ENCODE measurements at places on chromosomes 13 and 19. TPM values are rescaled to one million over a fixed set of nuclear protein-coding genes. Genes with fewer than 3 reads are reported as not detected.

GRCh38 chr19:46488551-46488950 lies 7.1 kb downstream of the PNMA8B start:
- peaks cover 1% of the 10 kb centered on the region for H3K27me3 ChIP-seq
- H3K36me3 ChIP-seq: no peaks in the 10 kb centered on the region
- no peak overlapping the region for H3K4me3 ChIP-seq
- H3K27ac ChIP-seq: no peak overlapping the region
- H3K4me1 ChIP-seq: no peaks in the 10 kb centered on the region
- DNase-seq: no peak

- peaks cover 3% of the 10 kb centered on the region for H3K27me3 ChIP-seq
- H3K4me1 ChIP-seq: no peaks in the 10 kb centered on the region
Measured at GRCh38 chr13:20373861-20374260, 141.7 kb upstream of the GJB6 start.

Gene KLF5
- 80.1 TPM for total RNA-seq

Gene PSG11
- not detected for total RNA-seq

DNA sequence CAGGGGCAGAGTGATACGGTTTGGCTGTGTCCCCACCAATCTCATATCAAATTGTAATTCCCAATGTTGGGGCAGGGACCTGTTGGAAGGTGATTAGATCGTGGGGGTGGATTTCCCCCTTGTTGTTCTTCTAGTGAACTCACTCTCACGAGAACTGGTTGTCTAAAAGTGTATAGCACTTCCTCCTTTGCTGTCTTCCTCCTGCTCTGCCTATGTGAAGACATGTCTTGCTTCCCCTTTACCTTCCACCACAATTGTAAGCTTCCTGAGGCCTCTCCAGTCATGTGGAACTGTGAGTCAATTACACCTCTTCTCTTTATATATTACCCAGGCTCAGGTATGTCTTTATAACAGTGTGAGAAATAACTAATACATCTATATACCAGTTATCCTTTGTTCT lies 706.4 kb upstream of the KLHL1 start:
- H3K4me3 ChIP-seq: no peak overlapping the region
- no peaks in the 10 kb centered on the region for H3K27me3 ChIP-seq
- no peak overlapping the region for H3K27ac ChIP-seq
- DNase-seq: no peak

GRCh38 chr13:20369886-20370361 lies 137.8 kb upstream of the GJB6 start:
- no peaks in the 10 kb centered on the region for H3K36me3 ChIP-seq
- DNase-seq: no peak
- peaks cover 3% of the 10 kb centered on the region for H3K27me3 ChIP-seq
- no peaks in the 10 kb centered on the region for H3K4me1 ChIP-seq

GRCh38 chr19:31385744-31386143 lies 36.5 kb upstream of the TSHZ3 start:
- no peaks in the 10 kb centered on the region for H3K27me3 ChIP-seq
- H3K27ac ChIP-seq: no peak overlapping the region
- no peaks in the 10 kb centered on the region for H3K4me1 ChIP-seq
- no peak for DNase-seq

Gene ATP4B
- not detected for total RNA-seq

DNA sequence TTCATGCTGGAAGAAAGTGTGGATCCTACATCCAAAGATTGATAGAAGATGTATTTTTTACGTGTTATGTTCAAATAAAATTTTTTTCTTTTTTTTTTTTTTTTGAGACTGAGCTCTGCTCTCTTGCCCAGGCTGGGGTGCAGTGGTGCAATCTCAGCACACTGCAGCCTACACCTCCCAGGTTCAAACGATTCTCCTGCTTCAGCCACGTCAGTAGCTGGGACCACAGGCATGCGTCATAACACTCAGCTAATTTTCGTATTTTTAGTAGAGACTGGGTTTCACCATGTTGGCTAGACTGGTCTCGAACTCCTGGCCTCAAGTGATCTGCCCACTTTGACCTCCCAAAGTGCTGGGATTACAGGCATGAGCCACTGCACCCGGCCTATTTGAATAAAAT lies 65.7 kb downstream of the KLF12 start:
- H3K27ac ChIP-seq: no peak overlapping the region
- no peak overlapping the region for H3K4me3 ChIP-seq
- no peaks in the 10 kb centered on the region for H3K4me1 ChIP-seq
- no peaks in the 10 kb centered on the region for H3K27me3 ChIP-seq
- no peaks in the 10 kb centered on the region for H3K36me3 ChIP-seq

DNA sequence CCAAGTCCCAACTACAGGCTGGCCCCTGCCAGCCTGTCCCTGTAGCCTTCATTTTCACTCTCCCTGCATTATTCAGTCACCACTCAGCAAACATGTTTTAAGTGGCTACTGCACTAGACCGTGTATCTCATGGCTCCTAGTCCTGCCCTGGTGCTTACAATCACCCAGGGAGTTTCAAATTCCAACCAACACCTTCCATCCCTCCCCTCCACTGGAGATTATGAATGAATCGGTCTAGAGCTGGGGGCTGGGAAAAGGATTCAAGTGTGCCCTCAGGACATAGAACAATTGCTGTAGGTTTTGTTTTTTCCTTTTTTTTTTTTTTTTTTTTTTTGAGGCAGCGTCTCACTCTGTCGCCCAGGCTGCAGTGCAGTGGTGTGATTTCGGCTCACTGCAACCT lies 15.0 kb upstream of the TNFAIP8L1 start:
- no peak overlapping the region for H3K27ac ChIP-seq
- no peak overlapping the region for H3K4me3 ChIP-seq
- peaks cover 9% of the 10 kb centered on the region for H3K4me1 ChIP-seq
- H3K27me3 ChIP-seq: no peaks in the 10 kb centered on the region

- DNase-seq: no peak
- H3K4me1 ChIP-seq: no peaks in the 10 kb centered on the region
- no peak overlapping the region for H3K4me3 ChIP-seq
- H3K27me3 ChIP-seq: no peaks in the 10 kb centered on the region
- H3K36me3 ChIP-seq: no peaks in the 10 kb centered on the region
- H3K27ac ChIP-seq: no peak overlapping the region
Measured at GRCh38 chr13:33751151-33751550, 66.8 kb upstream of the RFC3 start.

Data from Caco-2 (cell line).